M059J (cell line): ENCODE measurements at places on chromosomes 12 and 14.

- DNase-seq = no peak
Measured at GRCh38 chr14:101236496-101237251, 324.6 kb upstream of the DIO3 start.

DNA sequence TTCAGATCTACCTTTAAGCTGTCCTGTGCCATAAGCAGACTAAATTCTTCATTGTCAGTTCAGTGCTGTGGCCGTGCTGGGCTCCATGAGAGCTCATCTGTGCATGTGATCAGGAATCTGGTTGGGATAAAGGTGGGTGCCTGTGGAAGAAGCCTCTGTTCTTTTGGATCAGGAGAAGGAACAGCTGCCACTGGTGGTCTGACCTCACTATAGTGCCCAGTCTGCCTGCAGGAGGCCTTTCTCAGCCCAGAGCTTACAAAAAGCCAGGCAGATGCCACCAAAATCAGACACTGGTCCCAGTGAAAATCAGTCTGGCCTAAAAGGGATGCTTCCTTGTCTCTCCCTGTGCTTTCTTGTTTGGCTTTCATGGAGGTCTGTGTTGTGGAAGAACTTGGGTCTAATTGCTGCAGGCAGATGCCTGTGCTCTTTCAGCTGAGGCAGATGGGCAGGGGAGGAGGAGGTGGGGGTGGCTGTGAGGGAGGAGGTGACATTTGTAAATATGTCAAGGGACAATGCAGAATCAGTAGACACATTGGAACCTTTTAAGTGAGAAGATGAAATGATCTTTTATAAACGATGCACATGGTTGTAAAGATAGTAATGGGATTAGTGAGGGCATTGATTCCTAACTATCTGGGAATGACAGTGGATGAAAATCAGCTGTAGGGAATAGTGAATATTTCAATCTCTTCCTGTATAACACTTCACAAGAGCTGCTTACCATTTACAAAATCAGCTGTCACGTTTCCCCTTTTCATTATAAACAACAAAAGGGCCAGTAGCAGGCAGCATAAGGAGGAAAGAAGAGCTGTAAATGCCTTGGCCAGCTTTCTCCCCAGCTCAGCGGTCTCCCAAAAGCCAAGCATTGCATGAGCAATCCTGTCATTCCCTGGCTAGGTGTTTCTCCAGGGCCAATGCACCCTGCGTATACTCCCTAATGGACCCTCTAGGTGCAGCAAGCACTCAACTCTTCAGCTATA lies 44.6 kb downstream of the CACNA2D4 start:
- DNase-seq = no peak

- DNase-seq = peak; percentile 31
Measured at GRCh38 chr12:95323212-95323611, 105.6 kb downstream of the VEZT start.

- no peak for DNase-seq
Measured at GRCh38 chr14:26601856-26602255, 4.0 kb upstream of the NOVA1 start.

GRCh38 chr14:68506645-68507419 lies 286.0 kb downstream of the ZFP36L1 start:
- peak; percentile 69 for DNase-seq

DNA sequence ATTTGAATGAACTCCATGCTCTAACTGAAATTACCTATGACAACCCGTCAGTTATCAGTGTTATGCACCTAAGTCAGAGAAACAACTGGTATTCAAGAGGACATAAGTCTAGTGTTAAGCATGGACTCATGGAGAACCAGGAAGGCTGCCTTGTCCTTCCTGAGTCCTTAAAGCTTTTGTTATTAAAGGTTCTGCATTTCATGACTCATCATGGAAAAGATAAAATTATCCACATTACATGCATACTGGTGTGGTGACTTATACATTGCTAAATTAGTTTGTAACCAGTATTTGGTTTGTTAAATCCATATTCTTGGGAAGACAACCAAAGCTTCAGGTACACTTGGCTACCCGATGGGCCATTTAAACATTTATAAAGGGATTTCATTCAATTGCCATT lies 6.5 kb upstream of the OR4E1 start:
- DNase-seq = no peak

GRCh38 chr12:546920-547845 lies 87.4 kb downstream of the B4GALNT3 start:
- DNase-seq = peak; percentile 58

GRCh38 chr12:356276-356988 lies 32.7 kb downstream of the KDM5A start:
- DNase-seq = peak; percentile 70

DNA sequence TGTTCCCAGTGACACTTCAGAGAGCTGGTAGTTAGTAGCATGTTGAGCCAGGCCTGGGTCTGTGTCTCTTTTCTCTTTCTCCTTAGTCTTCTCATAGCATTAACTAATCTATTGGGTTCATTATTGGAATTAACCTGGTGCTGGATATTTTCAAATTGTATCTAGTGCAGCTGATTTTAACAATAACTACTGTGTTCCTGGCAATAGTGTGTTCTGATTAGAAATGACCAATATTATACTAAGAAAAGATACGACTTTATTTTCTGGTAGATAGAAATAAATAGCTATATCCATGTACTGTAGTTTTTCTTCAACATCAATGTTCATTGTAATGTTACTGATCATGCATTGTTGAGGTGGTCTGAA lies 3.0 kb downstream of the FOS start:
- peak; percentile 58 for DNase-seq

- no peak for DNase-seq
Measured at GRCh38 chr14:33085799-33086198, 147.1 kb downstream of the NPAS3 start.

DNA sequence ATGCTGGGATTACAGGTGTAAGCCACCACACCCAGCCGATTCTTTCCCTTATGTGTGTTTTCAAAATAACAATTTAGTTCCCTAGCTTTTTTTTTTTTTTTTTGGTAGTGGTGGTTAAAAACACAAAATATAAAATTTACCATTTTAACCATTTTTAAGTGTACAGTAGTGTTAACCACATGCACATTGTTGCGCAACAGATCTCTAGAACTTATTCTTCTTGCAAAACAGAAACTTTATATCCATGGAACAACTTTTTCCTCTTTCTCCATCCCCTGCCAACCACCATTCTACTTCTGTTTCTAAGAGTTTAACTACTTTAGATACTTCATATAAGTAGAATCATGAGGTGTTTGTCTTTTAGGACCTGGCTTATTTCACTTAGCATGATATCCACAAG lies 1.1 kb upstream of the NDUFA12 start:
- DNase-seq = no peak

DNA sequence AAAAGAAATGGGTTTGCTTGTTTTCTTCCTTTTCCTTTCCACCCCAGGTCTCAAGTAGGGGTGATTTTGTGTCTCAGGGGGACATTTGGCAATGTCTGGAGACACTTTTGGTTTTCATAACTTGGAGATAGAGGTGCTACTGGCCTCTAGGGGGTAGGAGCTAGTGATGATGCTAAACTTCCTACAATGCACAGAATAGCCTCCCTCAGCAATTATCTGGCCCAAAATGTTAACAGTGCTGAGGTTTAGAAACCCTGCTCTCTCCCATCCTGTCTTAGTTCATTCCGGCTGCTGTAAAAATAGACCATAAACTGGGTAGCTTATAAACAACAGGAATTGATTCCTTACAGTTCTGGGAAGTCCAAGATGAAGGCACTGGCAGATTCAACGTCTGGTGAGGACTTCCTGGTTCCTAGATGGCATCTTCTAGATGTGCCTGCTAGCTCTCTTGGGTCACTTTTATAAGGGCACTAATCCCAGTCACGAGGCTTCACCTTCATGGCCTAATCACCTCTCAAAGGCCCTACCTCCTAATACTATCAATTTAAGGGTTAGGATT lies 7.4 kb upstream of the GAS2L3 start:
- DNase-seq = no peak

GRCh38 chr12:80715713-80716249 lies 931 bp upstream of the MYF5 start:
- no peak for DNase-seq

DNA sequence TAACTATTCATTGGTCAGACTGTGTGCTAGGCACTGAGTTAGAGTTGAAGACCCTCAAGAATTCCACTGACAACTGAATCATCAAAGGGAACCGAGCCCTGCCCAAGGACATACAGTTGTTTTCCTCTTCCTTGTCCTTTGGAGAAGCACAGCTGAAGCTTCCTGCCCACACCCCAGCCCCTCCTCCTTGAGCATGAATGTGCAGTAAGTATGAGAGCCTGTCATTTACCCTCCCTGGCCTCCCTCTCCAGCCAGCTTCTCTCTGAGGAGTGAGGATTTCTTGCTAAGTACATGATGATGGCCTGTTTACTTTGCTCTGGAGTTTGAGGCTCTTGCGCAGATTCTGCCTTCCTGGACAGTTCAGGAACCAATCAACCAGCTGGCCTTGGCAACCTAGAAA lies 235.2 kb downstream of the CACNA1C start:
- DNase-seq = peak; percentile 48

GRCh38 chr12:115517913-115518312 lies 759.6 kb downstream of the MED13L start:
- no peak for DNase-seq

GRCh38 chr12:55845785-55846496 lies 3.2 kb upstream of the MMP19 start:
- DNase-seq = no peak

DNA sequence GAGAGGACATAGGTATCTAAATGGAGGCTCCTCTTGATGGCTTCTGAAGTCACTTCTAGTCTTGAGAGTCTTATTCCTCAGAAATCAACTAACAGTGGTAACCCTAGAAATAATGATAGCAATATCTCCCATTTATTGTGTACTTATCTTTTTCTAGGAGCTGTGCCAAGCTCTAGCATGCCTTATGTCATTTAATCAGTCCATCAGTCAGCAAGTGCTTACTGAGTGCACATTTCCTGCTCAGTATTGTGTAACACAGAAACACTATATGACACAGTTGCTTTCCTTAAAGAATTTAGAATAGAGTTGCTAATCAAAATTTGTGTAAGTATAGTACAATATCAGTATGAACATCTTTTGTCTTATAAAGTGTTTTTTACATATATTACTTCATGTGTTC lies 36.6 kb downstream of the KRT76 start:
- DNase-seq = no peak

DNA sequence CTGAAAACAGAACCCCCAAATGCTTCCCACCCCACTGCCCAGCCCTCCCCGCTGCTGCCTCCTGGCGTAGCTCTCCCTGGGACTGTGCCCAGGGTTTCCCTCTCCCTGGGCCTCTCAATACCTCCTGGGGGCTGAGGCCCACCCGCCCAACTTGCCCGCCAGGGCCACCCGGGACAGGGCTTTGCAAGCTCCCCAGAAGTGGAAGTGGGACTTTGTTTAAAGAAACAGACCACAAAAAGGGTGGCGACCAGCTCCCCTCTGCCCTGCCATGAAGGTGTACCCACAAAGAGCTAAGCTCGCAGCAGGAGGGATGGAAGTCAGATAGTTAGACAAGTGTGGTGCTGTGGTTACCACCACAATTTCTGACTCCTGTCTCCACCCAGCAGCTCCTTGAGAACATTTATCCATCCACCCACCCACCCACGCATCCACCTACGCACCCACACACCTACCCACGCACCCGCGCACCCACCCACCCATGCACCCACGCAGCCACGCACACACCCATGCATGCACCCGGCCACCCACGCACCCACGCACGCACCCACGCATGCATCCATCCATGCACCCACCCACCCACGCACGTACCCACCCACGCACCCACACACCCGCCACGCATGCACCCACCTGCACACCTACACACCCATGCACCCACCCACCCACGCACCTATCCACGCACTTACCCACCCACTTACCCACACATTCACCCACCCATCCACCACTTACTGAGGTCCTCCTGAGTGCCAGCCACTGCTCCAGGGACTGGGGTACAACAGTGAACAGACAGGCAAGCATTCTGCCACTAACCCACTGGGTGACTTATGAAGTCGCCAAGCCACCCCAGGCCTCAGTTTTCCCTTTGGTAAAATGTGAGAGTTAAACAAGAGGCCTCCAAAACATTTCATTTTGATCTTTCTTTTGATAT lies 127.3 kb downstream of the SCARB1 start:
- DNase-seq = no peak

DNA sequence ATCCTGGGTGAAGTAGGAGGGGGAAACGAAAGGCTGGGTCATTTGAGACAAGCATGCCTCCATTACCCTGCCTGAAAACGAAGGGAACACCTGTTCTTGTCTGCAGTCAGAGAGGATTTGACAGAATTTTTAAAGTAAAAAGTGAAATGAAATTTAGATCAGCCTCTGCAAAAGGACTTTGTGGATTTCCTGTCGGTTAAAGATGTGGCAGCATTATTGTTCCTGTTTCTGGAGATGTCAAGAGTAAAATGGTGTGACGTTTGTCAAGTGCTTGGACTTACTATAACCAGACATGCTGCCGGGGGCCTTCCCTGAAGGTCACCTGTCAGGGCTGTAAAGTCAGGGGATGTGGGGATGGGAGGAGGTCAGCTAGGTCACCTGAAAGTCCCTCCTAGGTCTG lies 32.0 kb downstream of the NRXN3 start:
- no peak for DNase-seq

GRCh38 chr12:21546716-21547115 lies 20.6 kb downstream of the SPX start:
- DNase-seq = no peak

- no peak for DNase-seq
Measured at GRCh38 chr12:32105986-32106516, 596 bp upstream of the BICD1 start.

GRCh38 chr12:122841544-122842321 lies 6.5 kb downstream of the HIP1R start:
- DNase-seq = peak; percentile 87

DNA sequence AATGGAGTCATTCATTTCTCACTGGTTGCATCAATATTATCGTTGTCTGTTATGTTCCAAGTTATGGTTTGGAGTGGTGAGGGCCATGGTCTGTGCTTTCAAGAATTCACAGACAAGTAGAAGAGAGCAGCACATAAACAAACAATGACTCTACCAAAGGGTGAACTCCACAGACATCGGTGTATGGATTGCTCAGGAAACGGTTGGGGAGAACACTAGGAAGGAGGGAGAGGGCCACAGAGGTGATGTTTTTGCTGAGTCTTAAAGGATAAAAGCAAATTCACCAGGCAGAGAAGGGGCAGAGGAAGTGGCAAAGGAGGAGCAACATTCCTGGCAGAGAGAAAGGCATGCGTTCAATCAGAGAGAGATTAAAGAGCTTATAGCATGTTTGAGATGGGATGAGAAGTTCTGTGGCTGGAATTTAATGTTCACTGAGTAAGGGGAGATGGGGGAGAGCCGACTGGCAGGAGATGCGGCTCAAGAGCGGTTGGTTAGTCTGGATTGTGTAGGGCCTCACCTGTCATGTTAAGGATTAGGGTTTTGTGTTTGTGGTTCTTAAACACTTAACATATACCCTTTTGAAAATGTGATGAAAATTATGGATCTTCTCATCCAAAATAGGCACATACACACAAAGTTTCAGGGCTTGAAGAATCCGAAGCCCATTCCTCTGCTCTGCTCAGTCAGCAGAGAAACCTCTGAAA lies 42.3 kb upstream of the FRMD6 start:
- peak; percentile 46 for DNase-seq

- DNase-seq = peak; percentile 77
Measured at GRCh38 chr12:115203701-115204100, 519.7 kb upstream of the TBX3 start.

- DNase-seq = no peak
Measured at GRCh38 chr14:63465347-63465746, 77.8 kb downstream of the PPP2R5E start.

- DNase-seq = no peak
Measured at GRCh38 chr14:34014936-34015335, 64.1 kb upstream of the EGLN3 start.

GRCh38 chr14:70907996-70908934 lies 1.0 kb downstream of the PCNX1 start:
- peak; percentile 68 for DNase-seq

GRCh38 chr12:68406134-68406576 lies 74.0 kb upstream of the MDM1 start:
- DNase-seq = peak; percentile 83
